ENCODE measurements at places on chromosomes 1 and 21.

GRCh38 chr1:220726634-220727033, 21.5 kb upstream of the MTARC2 start:
- DNase-seq, result no peak

- no peak for DNase-seq
Observed at GRCh38 chr1:94676686-94677085, 135.1 kb upstream of the F3 start.

DNA sequence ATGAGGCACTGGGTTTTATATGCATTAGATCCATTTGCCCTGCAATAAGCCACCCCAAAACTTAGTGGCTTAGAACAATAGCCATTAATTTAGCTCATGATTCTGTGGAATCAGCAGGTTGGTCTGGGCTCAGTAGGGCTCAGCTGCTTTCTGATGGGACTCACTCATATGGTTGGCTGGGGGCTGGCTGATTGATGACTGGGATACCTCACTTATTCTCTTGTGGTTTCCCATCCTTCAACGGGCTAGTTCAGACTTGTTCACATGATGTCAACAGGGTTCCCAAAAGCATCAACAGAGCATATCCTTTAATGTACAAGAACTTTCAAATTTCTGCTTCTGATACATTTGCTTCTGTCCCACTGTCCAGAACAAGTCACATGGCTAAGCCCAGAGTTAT, 43.2 kb downstream of the DNM3 start:
- DNase-seq, result no peak

DNA sequence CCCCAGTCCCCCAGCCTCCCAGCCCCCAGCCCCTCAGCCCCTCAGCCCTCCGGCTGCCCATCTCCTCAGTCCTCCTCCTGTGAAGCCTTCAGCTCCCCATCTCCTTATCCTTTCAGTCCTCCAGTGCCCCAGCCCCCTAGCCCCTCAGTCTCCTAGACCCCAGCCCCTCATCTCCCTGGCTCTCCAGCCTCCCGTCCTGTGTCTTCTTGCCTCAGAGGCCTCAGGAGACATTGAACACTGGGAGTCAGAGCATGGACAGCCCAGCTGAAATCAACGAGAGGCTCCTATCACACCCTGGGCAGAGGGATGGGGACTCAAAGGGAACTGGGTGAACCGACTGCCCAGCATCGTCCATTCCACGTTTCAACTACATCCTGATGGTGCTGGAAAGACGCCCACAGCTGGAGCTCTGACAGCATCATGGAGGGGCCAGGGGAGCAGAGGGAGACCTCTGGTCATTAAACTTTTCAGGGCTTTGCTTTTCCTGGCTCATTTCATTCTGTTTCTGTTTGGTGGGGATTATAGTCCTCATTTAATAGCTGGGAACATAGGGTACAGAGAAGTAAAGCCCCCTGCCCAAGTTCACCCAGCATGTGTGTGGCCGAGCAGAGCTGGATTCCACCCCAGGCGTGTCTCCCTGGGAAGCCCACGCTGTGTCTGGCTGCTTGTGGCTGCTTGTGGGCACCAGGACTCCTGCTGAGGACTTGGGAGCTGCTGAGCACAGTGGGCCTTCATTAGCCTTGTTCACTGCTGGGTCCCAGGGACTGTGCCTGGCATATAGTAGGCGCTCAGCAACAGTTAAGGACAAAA, 396.7 kb downstream of the PTPRU start:
- no peak for DNase-seq

GRCh38 chr1:6486433-6487011, 4.9 kb downstream of the PLEKHG5 start:
- peak; percentile 74 for DNase-seq

DNA sequence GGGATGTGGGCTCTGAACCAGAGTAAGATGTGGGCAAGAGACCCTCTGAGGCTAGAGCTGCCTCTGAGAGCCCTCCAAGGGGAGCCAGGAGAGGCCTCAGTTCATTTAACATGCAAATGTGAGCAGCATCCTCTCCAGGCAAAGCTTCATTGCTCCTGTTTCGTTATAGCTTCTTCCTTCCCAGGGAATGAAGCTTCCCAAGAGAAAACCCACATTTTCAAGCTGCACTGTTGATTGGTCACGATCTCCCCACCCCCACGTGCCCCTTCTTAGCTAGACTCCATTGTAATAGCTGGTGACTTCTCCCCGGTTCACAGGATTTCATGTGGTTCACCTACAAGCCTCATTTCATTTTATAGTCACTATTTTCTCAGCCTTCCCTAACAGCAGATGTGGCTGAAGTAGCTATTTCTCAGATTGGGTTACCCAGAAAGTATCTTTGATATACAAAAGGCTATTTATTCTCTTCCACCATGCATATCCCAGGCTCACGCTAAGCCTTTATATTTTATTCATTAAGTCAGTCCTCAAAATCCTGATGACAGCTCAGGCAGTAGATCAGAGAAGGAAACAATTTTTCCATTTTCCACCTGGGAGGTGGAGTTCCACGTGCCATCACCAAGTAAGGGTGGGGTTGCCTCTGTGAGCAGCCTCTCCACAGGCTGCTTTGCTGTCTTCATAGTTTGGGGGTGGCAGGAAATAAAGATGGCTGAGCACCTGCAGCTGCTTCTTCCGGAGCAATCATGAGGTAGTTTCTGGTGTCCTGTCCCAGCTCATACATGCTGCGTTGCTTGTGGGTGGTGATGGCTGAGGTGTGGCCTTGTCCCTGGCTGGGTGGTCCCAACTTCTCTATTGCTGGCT, 178.3 kb upstream of the RAB4A start:
- DNase-seq, result no peak

DNA sequence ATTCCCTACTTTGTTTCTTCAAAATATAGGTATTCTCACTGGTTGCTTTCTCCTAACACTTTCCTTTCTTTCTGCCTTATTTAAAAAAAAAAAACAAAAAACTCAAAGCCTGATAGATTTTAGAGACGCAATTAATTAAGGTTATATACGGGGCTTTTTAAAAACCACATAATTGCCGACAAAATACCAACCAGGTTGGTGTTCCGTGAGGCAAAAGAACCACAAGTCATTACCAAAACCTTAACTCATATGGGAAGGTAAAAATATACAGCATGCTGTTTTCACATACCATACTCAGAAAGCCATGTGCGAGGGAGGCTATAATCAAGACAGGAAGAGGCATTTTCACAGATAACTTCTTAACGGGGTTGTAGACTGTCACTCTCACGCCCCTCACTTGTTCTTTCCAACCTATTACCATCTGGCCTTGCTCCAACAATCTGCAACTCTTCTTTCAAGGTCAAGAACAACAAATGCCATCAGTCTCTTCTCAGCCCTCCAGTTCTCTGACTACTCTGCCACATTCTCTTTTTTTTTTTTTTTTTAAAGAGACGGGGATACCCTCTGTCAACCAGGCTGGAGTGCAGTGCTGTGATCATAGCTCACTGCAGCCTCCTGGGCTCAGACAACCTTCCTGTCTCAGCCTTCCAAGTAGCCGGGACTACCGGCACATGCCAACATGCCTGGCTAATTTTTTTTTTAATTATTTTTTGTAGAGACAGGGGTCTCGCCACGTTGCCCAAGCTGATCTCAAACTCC, 102.6 kb downstream of the APP start:
- no peak for DNase-seq

GRCh38 chr21:17679002-17679600, 66.4 kb upstream of the BTG3 start:
- DNase-seq, result peak; percentile 76

DNA sequence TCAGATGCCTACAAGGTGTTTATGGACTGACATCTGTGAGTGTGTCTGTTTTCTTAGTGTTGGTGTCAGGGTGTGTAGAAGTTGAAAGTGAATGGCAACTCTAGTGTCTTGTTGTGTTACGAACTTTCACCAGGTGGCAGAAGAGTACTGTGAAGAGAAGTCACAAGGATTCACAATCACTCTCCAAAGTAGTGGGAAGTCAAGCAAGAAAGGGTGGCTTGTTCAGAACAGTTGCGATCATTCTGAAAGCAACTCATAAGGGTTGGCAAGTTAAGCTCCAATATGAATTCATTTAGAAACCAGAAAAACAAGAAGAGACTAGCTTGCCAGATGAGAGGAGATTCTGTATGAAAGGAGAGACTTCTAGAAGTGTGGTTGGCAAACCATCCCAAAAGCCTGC, 86.1 kb downstream of the FASLG start:
- DNase-seq, result peak; percentile 94

GRCh38 chr1:36752431-36752830, 269.7 kb upstream of the CSF3R start:
- no peak for DNase-seq

DNA sequence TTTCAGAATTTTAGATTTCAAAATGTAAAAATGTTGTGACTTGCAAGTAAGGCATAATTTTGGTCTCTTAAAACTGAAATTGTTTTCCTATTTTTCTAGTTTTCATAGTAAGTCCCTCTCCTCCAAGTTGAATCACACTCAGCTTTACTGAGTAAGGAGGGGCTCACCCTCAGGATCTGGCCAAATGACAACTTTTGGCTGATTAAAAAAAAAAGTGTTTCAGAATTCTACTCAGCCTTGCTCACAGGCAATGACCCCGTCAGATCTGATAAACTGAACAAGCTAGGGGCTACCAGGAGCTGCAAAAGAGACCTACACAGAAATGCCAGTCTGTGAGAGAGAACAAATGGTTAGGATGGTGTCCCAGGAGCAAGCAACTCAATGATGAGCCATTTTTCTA, 159.8 kb downstream of the PBX1 start:
- peak; percentile 72 for DNase-seq

- DNase-seq, result peak; percentile 29
Observed at GRCh38 chr1:83497563-83497962, 501.4 kb downstream of the TTLL7 start.

DNA sequence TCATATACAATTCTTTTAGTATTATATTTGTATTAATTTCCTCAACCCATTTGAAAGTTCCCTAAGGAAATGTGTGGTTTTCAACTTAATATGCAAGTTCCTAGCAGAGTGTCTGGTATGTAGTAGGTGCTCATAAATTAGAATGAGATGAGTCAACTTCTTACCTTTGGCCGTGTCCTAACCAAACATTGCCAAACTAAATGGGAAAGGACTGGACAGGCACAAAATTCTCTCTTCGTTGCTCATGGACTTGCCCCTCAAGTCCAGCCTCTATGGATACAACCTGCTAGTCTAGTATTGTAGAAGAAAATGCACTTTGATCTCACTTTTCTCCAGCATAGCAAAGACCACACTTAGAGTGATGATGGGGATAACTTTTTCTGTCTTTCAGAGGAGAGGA, 11.6 kb upstream of the MRPS14 start:
- DNase-seq, result no peak

DNA sequence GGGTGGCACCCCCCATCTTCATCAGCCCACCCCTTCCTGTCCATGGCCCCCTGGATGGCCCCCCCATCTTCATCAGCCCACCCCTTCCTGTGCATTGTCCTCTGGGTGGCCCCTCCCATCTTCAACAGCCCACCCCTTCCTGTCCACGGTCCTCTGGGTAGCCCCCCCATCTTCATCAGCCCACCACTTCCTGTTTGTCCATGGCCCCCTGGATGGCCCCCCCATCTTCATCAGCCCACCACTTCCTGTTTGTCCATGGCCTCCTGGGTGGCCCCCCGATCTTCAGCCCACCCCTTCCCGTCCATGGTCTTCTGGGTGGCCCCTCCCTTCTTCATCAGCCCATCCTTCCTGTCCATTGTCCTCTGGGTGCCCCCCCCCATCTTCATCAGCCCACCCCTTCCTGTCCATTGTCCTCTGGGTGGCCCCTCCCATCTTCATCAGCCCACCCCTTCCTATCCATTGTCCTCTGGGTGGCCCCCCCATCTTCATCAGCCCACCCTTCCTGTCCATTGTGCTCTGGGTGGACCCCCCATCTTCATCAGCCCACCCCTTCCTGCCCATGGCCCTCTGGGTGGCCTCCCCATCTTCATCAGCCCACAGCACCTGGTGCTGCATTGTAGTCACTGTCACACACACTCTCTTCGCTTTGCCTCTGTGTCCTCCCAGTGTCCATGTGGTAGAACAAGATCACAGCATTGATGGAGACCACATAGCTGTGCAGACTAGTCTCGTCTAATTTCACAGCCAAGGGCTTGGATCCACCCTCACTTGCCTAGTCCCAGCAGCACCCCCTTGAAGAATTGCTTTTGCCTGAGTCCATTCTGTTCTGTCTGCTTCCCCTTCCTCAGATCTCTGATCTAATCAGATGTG, 95.9 kb downstream of the PCBP3 start:
- DNase-seq, result no peak

GRCh38 chr1:200042119-200042551, 14.6 kb downstream of the NR5A2 start:
- DNase-seq, result no peak

DNA sequence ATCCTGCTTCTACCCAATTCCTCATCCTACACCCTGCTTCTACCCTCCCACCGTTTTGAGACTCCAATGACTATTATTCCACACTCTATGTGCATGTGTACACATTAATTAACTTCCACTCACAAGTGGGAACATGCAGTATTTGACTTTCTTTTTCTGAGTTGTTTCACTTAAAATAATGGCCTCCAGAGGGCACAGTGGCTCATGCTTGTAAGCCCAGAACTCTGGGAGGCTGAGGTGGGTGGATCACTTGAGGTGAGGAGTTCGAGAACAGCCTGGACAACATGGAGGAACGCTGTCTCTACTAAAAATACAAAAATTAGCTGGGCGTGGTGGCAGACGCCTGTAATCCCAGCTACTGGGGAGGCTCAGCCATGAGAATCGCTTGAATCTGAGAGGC, 464.8 kb downstream of the PTBP2 start:
- DNase-seq, result peak; percentile 22

- no peak for DNase-seq
Observed at GRCh38 chr1:201958348-201958747, 3.0 kb downstream of the TIMM17A start.

- DNase-seq, result no peak
Observed at GRCh38 chr1:168150283-168150682, 13.6 kb upstream of the GPR161 start.

DNA sequence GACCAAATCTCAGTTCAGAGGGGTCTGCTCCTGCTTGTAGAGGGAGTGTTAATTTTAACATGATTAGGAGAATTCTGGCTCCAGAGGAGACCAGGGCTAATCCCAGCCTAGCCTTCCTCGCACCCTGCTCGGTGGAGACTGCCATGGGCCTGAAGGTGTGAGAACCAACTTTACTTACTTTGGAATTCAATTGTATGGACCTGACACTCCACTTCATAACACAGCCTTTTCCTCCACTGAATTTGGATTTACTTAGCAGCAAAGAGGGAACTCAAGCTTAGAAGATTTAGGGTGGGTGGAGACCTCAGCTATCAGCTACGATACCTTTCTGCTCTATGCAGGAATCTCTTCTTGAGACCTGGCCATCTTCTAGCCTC, 11.5 kb downstream of the PLXNA2 start:
- DNase-seq, result no peak

DNA sequence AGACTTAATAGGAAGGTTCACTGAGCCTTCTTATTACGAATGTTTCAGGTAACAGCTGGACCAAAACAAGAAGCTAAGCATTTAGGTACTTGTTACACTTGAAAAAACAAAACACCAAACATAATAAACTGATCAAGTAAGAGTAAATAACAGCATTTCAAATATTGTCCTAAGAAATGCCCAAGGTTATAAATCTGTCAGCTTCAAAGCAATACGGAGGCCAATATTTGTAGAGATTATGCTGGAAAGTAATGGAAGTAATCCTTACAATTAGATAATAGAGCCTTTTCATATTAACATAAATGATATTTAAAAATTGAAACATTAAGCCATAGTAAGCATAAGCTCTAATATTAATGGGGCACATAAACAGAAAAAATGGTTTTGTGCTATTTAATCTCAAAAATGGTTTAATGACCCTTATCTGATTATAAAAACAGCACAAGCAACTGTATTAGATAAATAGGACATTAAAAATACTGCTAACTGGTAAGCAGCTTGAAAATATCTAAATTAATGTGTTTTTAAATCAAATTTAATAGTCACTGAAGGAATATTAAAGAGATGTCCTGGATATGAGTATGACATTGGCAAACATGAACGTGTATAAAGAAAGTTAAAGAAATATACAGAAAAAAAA, 43.0 kb upstream of the USH2A start:
- no peak for DNase-seq
